ENCODE measurements at places on chromosomes 5 and 9.

DNA sequence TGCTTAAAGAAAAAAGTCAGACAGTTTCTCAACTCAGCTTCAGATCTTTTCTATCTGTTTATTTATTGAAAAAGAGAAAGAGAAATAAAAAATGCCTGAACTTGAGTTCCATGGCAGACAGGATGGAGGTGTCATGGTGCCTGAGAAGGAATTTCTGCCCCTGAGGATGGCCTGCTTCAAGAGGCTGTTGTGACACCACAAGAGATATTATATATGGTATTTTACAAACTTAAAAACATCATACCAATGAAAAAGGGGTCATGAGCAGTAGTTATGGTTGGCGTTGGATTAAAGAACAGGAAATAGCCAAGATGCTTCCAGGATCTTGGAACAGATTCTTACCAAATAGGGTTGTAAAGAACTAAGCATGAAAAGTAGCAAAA is 344.6 kb downstream of the GLIS3 start:
- DNase-seq, result no peak

- peak; percentile 85 for DNase-seq
These were observed 118.3 kb downstream of the PIK3R1 start for GRCh38 chr5:68333649-68334552.

- DNase-seq, result no peak
These were observed 513.9 kb downstream of the ZNF608 start for GRCh38 chr5:124232515-124232914.

- no peak for DNase-seq
These were observed 268.2 kb upstream of the TAS2R1 start for GRCh38 chr5:9898319-9898718.

GRCh38 chr5:64682608-64683007 is 7.7 kb upstream of the SHISAL2B start:
- DNase-seq, result no peak

DNA sequence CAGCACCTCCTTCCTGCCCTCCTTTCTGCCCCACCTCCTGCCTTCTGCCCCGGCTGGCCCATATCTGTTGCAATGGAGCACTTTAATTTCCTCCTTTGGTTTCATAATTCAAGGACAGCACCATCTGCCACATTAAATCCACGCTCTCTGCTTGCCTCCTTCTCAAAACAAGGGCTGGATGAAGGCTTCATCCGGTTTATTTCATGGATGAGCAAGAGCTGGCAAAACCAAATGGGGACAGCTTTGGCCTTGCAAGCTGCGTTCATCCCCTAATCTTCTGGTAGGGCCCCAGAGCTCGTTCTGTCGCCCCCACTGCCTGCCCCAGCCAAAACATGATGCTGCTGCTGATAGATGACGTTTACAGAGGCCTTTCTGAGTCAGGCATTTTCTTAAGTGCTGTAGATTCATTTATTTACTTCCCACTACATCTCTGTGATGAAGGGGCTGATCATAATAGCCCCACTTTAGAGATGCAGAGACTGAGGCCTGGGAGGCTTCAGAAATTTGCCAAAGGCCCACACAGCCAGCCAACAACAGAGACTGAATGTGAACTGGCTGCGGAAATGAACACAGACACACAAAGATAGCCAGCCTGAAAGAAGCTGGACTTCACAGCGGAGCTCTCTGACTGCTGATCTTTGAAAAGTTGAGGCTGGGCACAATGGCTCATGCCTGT is 115.6 kb upstream of the CPEB4 start:
- no peak for DNase-seq

GRCh38 chr5:138737494-138738265 is 15.5 kb upstream of the CTNNA1 start:
- DNase-seq, result no peak

DNA sequence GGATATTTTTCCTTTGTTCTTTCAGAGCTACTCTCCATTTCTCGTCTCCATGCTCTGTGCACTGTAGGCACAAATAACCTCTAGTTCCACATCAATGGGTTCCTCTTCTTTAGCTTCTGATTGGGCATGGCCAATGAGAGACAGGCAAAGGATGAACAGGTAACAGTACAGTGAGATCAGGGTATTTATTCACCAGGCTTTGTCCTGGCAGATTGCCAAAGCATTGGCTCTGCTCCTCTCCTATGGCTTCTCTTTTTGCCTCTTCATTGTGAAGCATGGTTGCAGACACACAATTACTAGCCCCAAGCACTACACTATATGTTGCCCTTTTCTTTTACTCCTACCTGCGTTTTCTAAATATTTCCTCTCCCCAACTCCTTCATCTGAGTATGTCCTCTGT is 215.1 kb upstream of the ARRDC3 start:
- no peak for DNase-seq

GRCh38 chr5:57902095-57902494 is 419.5 kb upstream of the ACTBL2 start:
- no peak for DNase-seq

- DNase-seq, result no peak
These were observed 222.9 kb upstream of the MEF2C start for GRCh38 chr5:89105836-89106235.

- DNase-seq, result no peak
These were observed 46.5 kb downstream of the P4HA2 start for GRCh38 chr5:132181011-132181629.

DNA sequence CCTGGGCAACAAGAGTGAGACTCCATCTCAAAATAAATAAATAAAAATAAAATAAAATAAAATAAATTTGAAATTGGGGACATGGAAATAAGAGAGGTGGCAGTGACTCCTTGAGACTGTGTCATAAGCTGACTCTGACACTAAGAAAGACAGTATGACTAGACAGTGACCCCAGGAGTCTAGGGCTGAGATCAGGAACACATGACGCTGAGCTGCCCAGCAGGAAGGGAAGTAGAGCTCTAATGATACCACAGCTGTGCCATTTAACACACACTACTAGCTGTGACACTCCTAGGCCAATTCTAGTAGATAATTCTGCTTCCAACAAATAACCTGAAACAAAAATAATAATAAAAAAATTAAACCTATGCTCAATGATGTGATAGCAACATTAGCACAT is 293.0 kb downstream of the SEC61B start:
- no peak for DNase-seq

DNA sequence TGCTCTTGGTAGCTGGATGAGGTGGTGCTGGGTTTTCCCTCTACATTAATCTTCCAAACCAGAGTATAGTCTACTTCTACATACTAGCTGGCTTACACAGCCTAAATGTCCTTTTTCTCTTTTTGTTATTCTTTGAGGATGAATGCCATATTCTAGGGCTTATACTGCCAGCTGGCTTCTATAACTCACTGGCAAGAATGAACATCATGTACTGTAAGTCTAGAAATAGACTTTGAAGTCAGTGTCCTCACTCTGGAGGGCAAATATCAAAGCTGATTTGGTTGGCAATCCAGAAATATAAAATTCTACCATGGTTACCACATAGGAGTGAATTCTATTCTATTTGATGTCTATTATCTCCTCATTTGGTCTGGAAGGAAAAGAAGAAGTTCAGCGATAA is 251.7 kb upstream of the TYRP1 start:
- DNase-seq, result no peak

DNA sequence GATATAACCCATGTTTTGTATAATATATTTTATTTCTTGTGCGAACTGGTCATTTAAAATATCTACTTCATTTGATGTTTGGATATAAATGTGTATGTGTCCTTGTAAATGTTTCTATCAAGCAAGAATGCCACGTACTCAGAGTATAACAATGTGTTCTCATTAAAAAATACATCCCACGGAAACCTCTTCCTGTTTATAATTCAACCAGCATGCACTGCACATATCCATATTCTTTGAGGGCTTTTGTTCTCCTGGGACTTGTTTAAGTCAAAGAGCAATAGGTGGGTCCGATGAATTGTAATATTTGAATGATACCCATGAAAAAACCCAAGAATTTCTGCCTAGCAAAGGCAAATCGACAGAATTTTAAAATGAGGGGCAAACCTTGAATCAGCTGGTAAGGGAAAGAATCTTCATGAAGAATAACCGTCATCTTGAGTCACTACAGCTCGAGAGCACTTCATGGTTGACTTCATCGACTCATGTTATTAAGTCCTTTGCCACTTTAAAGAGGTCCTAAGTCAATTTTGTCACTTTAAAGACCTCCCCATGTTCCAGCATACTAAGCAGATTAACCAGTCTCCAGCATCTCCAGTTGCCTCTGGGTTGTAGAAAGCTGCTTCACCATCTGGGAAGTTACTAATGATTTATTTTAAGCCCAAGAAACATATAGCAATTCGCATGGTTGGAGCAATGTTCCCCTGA is 80.6 kb downstream of the NPR3 start:
- DNase-seq, result no peak

GRCh38 chr5:142292249-142292648 is 32.6 kb downstream of the SPRY4 start:
- DNase-seq, result no peak

- DNase-seq, result no peak
These were observed 17.2 kb downstream of the CENPP start for GRCh38 chr9:92342825-92343488.

DNA sequence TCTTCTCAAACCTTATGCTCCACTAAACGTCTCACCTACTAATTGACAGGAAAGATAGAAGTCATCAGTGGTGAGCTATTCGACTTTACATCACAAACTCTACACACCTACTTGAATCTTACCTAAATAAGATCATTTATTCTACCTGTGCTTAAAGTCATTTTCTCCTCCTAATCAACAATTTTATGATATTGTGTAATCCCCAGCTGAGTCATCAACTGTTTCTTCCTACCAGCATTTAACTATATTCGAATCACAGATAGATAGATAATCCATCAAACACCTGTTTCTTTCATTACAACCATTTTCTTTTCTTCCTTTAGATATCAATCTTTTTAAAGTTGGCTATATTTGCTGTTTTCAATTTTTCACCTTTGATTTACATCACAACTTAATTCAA is 181.5 kb downstream of the LPAR1 start:
- no peak for DNase-seq

DNA sequence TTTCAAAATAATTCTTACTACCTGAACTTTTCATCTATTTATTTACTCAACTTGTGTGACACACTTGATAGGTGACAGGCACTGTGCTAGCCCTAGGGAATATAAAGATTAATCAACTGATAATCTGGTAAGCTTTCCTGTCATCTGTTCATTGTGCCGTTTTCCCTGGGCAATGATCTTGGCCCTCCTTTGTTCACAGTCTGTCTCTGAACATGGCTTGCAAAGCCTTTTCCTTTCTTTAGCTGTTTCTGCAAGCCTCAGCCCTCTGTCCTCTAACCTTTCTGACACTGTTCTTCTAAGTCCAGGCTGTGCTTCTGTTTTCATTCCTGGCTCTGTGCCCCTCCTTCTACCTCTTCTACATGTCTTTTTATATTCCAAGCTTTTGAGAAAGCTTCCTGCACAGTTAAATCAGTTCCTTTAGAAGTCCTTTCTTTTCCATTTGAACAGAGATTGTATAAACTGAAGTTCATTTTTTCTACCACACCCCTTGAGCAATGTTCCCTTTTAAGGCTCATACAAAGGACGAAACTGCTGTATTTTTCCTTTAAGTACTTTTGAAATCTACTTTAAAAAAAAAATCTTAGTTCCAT is 803.0 kb upstream of the ZNF608 start:
- no peak for DNase-seq

- no peak for DNase-seq
These were observed at the start of gene IL11RA for GRCh38 chr9:34651876-34652601. TSS of gene IL11RA (plus strand) at chr9:34652185. CDS start at chr9:34655218, 3,033 bp downstream.

Measured in astrocyte of the cerebellum (primary cell).